ENCODE measurements at places on chromosomes 2 and 18.

DNA sequence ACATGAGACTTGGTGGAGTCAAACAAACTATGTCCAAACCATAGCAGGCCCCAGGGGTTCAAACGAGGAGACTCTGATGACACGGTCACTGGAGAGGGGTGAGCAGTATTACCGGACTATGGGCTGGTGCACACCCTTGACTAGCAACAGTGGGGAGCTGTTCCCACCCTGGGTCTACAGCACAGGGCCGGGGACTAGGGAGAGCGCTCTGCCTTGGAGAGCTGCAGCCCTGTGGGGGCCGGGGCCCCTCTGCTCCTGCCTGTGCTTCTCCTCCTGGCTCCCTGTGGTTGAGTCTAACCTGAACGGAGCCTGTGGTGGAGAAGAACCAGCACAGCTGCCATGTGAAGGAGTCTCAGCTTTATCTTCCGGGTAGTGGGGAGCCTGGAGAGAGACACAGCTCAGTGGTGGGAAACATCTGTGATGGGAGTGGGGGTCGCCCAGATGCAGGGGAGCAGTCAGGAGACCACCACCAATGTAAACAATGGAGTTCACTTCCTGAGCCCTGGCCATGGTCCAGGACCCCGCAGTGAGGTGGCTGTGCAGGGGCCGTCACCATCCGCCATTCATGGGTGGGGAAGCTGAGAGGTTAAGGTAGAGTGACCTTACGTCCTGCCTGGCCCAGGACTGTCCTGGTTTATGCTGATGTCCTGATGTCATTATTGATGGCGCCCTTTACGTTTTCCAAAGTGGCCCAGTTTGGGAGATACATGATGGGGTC, 195.7 kb upstream of the TWIST2 start:
- DNase-seq: no peak

GRCh38 chr2:30492619-30493018, 45.6 kb downstream of the LCLAT1 start:
- DNase-seq: no peak

GRCh38 chr2:121220995-121221394, 64.0 kb downstream of the TFCP2L1 start:
- no peak for DNase-seq

- no peak for DNase-seq
These were observed 44.7 kb downstream of the POMC start for GRCh38 chr2:25123682-25124081.

DNA sequence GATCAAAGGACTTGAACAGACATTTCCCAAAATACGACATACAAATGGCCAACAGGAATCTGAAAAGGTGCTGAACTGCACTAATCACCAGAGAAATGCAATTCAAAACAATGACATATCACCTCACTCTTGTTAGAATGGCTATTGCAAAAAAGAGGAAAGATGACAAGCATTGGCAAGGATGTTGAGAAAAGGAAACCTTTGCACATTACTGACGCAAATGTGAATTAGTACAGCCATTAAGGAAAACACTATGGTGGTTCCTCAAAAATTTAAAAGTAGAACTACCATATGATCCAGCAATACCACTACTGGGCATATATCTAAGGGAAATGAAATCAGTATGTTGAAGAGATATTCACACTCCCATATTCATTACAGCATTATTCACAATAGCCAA, 57.7 kb upstream of the ASPRV1 start:
- no peak for DNase-seq

DNA sequence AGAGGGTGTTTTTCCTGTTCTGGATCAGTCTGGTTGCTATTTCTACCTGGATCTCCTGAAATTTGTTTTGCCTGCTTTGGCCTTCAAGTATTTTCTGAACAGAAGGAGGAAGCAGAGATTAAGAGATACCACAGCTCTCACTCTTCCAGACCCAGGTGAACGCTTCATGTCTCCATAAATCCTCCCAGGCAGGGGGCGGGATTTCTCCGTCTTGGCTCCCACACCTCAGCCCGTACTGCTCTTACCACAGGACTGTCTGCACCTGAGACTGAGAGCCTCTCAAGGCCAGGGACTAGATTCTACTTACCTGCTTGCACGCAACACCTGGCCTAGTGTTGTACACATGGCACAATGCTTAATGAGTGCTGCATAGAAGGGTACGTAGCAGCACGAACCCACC, 59.9 kb upstream of the LRPPRC start:
- no peak for DNase-seq

DNA sequence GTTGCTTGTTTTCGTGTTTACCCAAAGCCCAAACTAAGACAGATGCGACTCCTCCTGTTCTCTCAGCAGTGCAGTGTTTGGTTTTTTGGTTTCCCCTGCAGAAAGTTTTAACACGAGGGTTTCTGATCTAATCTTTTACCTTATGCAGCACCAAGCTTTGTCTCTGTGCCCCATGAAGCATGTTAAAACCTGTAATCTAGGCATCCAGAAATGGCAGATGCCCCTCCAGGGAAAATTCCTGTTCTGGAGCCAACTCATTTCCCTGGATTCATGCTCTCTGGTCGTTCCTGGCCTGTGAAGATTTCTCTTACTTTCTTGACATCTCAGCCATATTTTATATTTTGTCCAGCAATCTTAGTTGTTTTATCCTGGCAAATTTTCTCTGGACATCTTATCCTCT, 91.5 kb downstream of the LTBP1 start:
- DNase-seq: no peak

DNA sequence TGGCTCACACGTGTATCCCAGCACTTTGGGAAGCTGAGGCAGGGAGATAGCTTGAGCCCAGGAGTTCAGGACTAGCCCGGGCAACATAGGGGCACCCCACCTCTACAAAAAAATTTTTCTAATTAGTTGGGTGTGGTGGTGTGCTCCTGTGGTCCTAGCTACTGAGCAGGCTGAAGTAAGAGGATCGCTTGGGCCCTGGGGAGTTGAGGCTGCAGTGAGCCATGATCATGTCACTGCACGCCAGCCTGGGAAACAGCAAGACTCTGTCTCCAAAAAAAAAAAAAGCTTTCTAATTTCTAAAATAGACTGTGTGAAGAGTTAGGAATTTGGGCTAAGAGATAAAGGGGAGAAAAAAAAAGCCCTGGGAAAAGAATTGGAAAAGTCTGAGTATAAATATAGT, 51.9 kb upstream of the NAB1 start:
- DNase-seq: no peak

DNA sequence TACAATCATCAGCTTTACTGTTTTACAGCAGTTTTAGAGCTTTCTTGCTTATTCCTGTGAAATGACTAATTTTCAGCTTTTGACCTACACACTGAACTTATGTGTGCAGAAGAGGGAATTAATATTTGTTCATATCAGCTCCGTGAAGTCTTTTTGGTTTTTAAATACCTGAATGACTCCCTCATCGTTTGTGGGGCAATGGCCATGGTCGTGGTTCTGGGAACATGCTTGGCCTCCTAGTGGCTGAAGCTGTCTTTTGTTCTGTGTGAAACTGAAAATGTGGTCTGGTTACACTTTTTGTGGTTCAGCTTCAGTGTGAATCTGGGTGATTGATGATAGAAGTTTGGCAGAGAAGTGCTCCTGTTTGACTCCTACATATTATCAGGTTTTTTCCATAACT, 408.1 kb downstream of the THSD7B start:
- peak; percentile 4 for DNase-seq

DNA sequence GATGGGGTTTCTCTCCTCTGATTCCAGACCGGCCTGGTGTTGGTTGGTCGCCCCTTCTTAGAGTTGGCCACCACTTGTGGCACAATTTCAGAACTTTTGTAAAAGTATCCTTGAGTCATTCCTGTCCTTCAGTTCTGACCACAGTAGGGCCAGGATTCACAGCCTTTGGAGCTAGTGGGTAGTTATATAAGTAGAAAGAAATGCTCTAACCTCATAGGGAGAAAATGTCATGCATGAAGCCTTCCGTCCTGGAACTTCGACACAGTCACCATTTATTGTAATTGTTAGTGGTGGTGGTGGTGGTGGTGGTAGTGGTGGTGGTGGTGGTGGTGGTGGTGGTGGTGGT, 65.4 kb downstream of the EPAS1 start:
- DNase-seq: no peak

GRCh38 chr18:71442731-71443141, 1101.4 kb downstream of the CBLN2 start:
- DNase-seq: no peak

GRCh38 chr2:74525717-74526648, at the start of gene DQX1:
Gene DQX1 (minus strand): TSS chr2:74526231. CDS start chr2:74525729, 502 bp downstream.
- peak; percentile 51 for DNase-seq

GRCh38 chr2:172777431-172777830, 41.8 kb downstream of the RAPGEF4 start:
- DNase-seq: no peak

Data from HuH-7 (cell line).